ENCODE measurements at places on chromosomes 11 and 22. TPM values are rescaled to one million over a fixed set of nuclear protein-coding genes. Genes with fewer than 3 reads are reported as not detected.

- H3K27me3 ChIP-seq: no peaks in the 10 kb centered on the region
- no peak overlapping the region for H3K4me3 ChIP-seq
- no peaks in the 10 kb centered on the region for H3K36me3 ChIP-seq
- no peak for DNase-seq
- H3K27ac ChIP-seq: no peak overlapping the region
- H3K4me1 ChIP-seq: peaks cover 6% of the 10 kb centered on the region
Measured at GRCh38 chr11:44863231-44863630, 87.5 kb downstream of the TP53I11 start.

- H3K4me1 ChIP-seq: no peaks in the 10 kb centered on the region
- H3K4me3 ChIP-seq: no peak overlapping the region
- H3K36me3 ChIP-seq: peaks cover 13% of the 10 kb centered on the region
Measured at GRCh38 chr11:34135439-34135838, 30.0 kb downstream of the NAT10 start.

- DNase-seq: no peak
- H3K4me1 ChIP-seq: no peaks in the 10 kb centered on the region
- no peak overlapping the region for H3K4me3 ChIP-seq
Measured at GRCh38 chr11:19976281-19976941, 183.9 kb downstream of the DBX1 start.

DNA sequence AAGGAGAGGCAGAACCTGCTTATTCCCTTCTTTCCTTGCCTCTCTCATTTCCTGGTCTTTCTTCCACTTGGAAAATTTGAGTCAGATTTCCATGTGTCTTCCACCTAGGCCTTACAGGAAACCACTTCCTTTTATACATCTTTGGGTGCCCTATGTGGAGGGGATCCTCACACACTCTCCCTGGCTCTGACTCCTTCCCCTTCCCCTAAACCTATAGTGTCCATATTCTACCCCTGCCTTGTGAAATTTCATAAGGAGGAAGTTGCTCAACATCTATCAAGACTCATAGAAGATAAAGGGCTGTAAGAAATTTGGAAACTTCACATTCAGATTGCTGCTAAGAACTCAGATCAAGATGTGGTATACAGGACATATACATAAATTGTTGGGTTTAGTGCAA lies 20.4 kb downstream of the TUG1 start:
- no peaks in the 10 kb centered on the region for H3K36me3 ChIP-seq
- H3K4me3 ChIP-seq: no peak overlapping the region
- H3K4me1 ChIP-seq: no peaks in the 10 kb centered on the region
- no peak for DNase-seq

DNA sequence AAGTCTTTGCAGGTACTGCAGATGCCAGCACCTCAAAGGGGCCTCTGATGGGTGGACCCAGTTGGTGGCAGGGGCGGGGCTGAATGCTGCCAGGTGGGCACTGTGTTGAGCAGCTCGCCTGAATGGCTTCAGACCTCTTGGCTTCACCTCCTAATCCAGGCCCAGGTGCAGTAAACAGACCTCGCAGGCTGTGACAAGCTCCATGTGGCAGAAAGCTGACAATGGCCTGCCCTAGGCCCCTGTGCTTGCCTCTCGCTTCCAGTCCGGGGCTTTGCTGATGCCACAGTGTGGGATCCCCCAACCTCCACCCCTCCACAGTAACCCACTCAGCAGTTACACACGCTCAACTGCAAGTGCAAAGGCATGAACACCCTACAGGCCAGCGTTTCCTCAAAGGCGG lies 9.4 kb downstream of the IGLL1 start:
- H3K4me3 ChIP-seq: no peak overlapping the region
- peaks cover 8% of the 10 kb centered on the region for H3K27me3 ChIP-seq
- no peaks in the 10 kb centered on the region for H3K4me1 ChIP-seq

DNA sequence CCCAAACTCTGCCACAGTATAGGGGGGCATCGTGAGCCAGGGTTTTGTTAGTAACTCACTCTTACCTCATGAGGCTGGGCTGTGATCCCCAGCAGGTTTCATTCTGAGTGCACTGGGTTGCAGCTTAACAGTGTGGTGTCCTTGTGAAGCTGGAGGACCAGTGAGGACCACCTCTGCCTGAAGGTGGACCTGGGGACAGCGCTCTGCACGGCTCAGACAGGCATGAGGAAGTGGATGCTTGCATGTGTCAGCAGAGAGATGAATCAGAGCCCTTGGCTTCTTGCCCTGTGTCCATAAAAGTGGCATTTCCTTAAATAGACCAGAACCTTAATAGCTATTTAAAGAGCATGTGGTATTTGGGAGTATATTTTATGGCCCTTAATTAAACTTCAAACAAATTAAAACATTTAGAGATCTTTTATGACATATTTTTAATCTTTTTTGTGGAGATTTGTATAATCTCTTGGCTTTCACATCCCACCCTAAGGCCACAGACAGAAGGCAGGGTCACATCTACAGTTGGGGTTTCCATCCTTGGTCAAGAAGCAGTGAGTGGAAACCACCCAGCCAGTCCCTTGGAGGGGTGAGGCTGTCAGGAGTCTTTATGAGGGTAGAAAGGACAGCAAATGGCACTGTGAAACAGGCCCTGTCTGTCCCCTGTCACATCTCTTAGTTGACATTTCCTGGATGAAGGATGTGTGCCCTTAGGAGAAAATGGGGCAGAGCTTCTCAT lies 24.8 kb upstream of the ADORA2A start:
- no peaks in the 10 kb centered on the region for H3K36me3 ChIP-seq
- H3K4me1 ChIP-seq: peaks cover 4% of the 10 kb centered on the region
- H3K4me3 ChIP-seq: no peak overlapping the region
- H3K27ac ChIP-seq: peak overlapping the region; percentile 80
- peak; percentile 69 for DNase-seq

GRCh38 chr11:47239852-47240251 lies 8.8 kb downstream of the ACP2 start:
- no peak overlapping the region for H3K27ac ChIP-seq
- H3K27me3 ChIP-seq: no peaks in the 10 kb centered on the region
- no peaks in the 10 kb centered on the region for H3K4me1 ChIP-seq
- no peak for DNase-seq

DNA sequence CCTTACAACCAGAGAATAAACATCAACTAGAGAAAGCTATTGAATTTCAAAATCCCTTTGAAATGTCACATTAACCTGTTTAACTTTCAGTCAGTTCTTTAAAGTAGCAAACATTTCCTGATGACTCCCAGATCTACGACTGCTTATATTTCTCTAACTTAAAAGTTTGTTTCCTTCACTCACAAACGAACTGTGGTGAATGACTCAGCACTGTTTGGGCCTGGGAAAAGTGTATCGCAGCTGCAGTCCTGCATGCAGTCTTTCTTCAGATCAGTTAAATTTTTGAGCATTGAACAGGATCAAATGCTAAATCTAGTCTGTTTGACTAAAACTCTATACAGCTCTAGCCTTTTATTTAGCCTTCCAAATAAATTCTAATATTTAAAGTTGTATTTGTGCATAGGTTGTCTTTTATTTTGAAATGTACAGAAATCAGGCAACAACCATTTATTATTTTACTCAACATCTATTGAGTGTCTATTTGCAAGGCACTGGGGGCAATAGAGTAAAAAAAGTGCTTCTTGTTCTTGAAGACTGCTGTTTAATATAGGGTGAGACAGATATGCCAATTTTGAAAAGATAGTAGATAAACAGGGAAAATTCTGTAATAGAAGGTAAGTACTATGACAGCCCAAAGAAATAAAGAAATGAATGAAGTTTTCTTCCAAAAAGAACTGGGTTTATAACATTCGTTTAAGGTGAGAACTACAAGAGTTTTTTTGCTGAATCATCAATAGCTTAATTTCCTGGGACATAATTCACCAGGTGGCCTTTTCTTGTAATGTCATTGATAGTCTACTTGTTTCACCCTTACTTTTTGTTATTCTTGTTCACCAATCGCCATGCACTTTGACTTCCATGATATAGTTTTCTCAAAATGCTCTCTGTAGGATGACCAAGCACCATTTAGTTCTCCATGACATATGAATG lies 235.4 kb downstream of the METTL15 start:
- H3K36me3 ChIP-seq: no peaks in the 10 kb centered on the region
- no peaks in the 10 kb centered on the region for H3K4me1 ChIP-seq
- no peaks in the 10 kb centered on the region for H3K27me3 ChIP-seq
- H3K4me3 ChIP-seq: no peak overlapping the region
- no peak overlapping the region for H3K27ac ChIP-seq
- DNase-seq: no peak

- peaks cover 8% of the 10 kb centered on the region for H3K4me1 ChIP-seq
- H3K36me3 ChIP-seq: no peaks in the 10 kb centered on the region
- H3K27me3 ChIP-seq: no peaks in the 10 kb centered on the region
- no peak overlapping the region for H3K4me3 ChIP-seq
- DNase-seq: no peak
Measured at GRCh38 chr22:37552524-37553163, 7.6 kb upstream of the CDC42EP1 start.

DNA sequence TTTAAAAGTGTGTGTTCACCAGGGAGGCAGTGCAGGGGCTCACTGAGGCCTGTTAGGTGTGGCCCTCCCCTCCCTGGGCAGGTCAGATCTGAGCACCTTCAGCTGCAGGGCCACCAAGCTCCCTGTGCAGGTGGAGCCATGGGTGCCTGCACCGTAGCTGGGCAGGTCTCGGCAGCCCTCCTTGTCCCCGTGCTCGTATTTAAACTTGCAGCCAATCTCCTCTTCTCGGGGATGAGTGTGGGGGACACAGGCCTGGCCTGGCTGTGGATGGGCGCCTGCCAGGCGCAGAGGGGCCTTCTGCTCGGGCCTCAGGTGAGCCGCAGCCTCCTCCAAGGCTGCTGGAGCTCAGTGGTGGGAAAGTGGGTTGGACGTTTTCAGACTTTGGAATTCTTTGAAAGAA lies 19.1 kb downstream of the PHRF1 start:
- H3K4me3 ChIP-seq: no peak overlapping the region
- no peaks in the 10 kb centered on the region for H3K27me3 ChIP-seq
- H3K36me3 ChIP-seq: peaks cover 4% of the 10 kb centered on the region

DNA sequence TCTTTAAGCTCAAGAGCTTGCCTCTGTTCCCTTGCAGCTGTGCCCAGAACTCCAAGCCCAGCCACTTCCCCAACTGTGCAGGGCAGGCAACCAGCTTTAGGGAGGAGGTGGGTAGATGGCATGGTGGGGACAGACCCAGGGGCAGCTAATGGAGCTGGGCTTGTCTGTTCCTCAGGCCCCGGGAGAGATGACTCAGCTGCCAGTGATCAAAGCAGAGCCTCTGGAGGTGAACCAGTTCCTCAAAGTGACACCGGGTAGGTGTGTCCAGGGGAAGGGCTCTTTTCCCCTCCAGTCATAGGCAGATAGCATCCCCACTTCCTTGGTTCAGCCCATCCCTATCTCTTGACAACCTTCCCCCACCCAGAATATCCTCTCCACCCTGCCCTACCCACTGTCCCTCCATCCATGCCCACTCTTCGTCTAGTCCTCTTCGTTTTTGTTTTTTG lies 32.4 kb downstream of the CREB3L1 start:
- H3K4me3 ChIP-seq: no peak overlapping the region
- H3K27ac ChIP-seq: no peak overlapping the region
- H3K36me3 ChIP-seq: no peaks in the 10 kb centered on the region
- no peaks in the 10 kb centered on the region for H3K27me3 ChIP-seq
- no peaks in the 10 kb centered on the region for H3K4me1 ChIP-seq

- peaks cover 4% of the 10 kb centered on the region for H3K27me3 ChIP-seq
- H3K36me3 ChIP-seq: no peaks in the 10 kb centered on the region
Measured at GRCh38 chr11:22162756-22163155, 30.1 kb upstream of the ANO5 start.

XKR3 gene
- total RNA-seq: 0.16 TPM

HTR3B gene
- total RNA-seq: not detected

Measured in breast epithelium (tissue), 4 donors.